ENCODE measurements at places on chromosomes 6 and 20.

DNA sequence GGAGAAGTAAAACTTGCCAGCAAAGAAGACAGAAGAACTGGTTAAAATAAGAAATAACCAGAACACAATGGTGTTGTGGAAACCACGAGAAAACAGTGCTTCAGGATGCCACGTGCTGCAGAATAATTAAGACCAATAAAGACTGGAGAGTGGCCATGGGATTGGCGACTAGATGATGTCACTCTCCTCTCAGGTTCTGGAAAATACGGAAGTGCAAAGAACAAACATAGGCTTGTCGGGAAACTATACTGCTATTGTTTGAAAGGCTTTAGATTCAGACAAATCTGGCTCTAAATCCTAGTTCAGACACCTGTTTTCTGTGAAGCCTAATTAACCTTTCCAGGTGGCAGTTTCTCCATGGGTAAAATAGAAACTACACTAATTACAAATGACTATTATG lies 138.4 kb upstream of the STXBP5 start:
- DNase-seq = no peak

- no peak for DNase-seq
Measured at GRCh38 chr6:5665173-5665572, 341.6 kb downstream of the NRN1 start.

DNA sequence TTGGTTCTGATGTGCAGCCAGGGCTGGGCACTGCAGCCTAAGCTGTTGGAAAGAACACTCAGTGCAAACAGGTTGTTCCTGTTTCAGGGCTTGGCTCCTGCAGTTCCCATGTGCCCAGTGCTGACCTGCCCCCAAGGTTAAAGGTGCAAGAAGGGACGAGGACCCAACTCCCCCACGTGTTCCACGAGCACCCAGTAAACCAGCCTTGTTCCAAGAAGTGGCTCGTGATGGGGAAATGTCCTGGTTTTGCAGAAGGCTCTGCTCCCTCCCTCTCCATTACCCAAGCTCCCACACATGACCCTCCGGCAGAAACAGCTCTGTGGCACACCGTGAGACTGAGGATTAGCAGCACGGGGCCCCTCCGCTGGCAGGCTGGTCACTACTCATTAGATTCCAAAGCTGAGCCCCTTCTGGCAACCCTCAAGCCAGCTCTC lies 9.4 kb downstream of the ACSS1 start:
- no peak for DNase-seq

DNA sequence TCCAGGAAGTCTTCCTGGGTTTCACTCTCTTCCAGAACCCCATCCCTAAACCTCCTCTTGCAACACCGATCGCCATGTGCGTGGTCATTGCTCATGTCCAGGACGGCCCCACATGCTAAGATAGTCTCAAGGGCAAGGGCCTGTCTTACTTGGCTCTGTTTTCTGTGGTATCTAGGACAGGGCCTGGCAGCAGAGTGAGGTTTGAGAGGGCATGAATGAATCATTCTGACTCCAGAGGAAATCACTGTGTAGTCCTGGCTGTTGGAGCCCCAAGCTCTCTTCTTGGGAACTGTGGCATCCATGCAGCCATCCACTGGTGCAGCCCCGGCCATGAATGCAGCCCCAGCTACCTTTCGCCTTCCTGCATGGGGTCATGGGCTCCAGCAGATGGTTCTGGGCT lies 12.4 kb downstream of the SIRPA start:
- DNase-seq = no peak

GRCh38 chr6:61989616-61990015 lies 296.4 kb downstream of the KHDRBS2 start:
- no peak for DNase-seq

GRCh38 chr6:111154981-111155380 lies 67.7 kb downstream of the SLC16A10 start:
- DNase-seq = no peak

GRCh38 chr6:45681860-45682511 lies 304.3 kb upstream of the SUPT3H start:
- DNase-seq = no peak

DNA sequence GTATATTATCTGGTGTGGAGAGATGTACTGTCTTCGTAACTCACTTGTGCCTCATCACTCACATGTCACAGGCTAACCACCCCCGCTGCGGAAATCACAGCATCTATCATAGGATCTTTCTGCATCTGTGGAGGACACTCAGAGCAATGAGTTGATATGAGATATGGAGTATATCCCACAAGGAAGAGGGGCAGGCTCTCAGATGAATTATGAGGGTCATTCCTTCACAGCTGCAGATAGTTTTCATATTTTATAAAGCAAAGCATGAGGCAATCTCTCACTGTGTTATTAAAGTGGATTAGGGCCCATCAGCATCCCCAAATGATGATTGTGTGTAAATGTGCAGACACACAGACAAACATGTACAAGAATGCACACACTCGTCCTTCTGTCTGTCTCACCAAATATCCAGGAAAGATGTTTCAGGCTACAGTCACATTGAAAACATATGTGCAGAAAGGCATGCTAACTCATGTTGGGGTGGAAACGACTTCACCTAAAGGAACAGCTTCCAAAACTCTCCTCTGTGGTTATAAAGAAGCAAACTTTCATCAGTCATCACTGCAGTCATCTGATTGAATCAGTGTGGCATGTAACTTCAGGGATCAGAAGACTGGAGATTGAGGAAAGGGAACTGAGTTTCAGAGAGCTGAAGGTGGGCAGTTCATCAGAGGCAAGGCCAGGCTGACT lies 164.7 kb downstream of the FOXC1 start:
- no peak for DNase-seq

DNA sequence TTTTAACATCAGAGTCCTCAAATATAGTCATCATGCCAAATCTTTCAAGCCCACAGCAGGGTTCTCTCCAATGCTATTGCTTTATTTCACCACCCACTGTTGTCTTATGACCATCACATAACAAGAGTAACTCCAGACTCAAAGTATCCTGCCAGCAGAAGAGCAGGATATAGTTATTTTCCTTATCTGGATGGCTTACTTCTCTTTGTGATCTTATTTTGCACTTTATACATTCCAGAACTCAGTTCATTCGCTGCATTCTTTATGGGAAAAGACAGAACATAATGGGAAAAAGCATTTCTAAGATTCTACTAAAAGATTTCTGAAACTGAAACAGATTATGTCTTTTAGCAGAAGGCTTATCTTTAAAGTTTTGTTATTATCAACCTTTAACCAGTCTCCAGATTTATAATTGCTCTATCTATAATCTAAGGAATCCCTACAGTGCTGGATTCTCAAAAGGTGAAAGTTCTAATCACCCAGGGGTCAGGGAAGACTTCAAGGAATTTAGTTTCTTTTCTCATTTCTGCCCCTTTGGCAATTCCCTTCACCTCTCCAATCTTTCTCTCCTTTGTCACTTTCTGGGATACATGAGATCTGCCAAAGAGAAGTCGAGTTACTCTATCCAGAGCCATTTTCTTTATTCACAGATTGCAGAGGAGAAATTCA lies 190.4 kb downstream of the TPBG start:
- DNase-seq = no peak

DNA sequence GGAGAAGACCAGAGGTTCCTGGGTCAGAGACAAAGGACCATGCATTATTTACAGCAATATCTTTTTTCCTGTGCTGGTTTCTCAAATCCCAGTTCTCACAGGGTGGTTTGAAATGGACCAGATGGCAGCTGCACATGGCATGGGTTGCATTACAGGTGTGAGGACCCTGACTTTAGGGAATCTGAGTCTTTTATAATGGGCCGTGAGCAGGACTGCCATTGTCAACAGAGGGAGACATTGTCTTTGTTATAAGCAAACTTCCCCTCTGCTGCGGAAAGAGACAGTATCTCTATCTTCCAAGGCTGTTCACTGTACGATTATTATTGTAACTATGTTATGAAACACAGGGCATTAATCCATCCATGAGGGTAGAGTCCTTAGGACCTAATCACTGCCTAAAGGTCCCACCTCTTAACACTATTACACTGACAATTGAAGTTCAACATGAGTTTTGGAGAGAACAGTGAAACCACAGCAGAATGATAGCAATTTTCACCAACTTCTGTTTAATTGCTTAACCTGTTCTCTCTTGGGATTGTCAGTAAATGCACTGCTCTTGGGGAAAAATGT lies 156.1 kb upstream of the AGPAT4 start:
- no peak for DNase-seq

DNA sequence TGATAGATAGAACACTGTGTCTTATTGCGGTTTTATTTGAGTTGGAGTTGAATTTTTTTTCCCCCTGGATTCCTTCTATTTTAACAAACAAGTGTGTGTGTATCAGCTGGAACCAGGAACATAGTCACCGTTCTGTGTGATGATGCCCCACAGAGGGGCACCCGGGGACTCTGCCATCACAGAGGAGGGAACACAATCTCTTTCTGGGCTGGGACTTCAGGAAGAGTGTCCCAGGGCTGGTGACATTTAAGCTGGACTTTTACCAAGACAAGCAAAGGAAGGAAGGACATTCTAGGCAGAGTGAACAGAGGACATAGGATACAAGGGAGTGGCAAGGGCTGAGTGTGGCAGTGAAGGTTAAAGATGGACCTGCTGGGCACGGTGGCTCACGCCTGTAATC lies 33.2 kb downstream of the TAF8 start:
- no peak for DNase-seq

- no peak for DNase-seq
Measured at GRCh38 chr20:48984575-48985219, 61.4 kb upstream of the CSE1L start.

DNA sequence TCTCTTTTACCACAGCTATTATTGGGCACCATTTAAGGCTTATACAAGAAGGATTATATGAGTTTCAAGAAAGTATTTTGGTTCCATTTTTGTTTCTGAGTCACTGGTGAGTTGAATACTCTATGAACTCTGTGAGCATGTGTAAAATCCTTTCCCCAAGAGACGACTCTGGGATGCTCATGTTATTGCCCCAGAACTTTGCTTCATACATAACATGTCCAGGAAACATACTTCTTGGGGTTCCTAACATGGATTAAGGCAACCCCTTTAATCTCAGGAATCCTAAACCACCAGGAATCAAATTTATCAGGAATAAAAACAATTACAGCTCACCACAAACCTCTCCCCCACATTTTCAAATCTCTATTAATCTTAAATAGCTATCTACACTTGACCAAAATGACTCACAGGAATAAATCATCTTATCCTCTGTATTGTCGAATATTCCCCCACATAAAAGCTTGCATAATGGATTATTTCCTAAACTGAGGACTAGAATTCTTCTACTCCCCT lies 117.5 kb upstream of the COL21A1 start:
- DNase-seq = no peak

DNA sequence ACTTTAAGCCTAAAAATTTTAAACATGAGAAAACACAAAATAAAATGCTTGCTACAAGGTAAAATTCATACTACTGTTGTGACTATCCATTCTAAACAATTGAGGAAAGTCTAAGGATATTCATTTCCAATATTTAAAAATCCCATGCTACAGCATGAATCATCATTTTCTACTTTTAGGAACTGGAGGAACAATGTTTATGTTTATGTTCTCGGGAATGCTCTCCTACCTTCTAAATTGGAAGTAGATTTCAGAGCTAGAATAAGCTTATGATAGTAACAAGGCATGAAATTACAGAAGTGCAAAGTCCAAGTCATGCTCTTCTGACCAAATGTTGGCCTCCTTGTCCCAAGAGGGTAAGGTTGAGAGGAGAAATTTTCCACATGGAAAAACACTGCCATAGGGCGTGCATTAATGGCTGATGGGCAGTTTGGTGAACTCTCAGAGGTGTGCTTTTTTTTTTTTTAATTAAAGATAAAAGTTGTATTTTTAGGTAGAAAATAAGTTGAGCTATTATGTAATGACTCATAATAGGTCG lies 6.0 kb upstream of the MYLK4 start:
- DNase-seq = no peak

DNA sequence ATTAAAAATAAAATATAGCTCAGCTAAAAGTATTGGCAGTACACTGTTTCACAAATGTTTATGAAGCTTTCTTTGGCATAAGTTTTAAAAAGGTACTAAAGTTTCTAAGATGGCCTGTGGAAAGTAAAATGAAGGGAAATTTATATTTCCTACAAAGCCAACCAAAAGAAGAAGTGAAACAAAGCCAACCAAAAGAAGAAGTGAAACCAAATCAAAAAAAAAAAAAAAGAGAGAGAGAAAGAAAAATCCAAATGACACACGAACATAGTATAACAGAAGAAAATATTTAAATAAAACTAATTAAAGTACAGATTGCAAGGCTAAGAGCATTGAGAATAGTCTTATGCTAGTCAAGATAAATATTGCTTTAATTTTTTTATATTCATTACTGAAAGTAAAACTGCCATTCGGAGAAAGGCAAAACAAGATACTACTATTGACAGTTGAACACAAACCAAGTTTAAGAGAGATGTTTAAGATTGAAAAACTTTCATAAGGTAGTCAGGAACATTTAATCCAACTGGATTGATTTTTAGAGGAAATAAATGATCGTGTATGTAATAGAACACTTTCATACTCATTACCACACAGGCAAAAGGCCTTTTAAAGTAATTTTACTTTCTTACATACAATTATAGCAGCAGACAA lies 12.8 kb upstream of the KHDRBS2 start:
- no peak for DNase-seq

GRCh38 chr20:35306931-35307517 lies 14.8 kb upstream of the FAM83C start:
- DNase-seq = peak; percentile 26

GRCh38 chr20:39150501-39150900 lies 188.4 kb downstream of the DHX35 start:
- no peak for DNase-seq
